ENCODE measurements at places on chromosomes 12 and 14. TPM values are rescaled to one million over a fixed set of nuclear protein-coding genes. Genes with fewer than 3 reads are reported as not detected.
A peak's percentile ranks its signal among the peaks of the same experiment; 100 is the strongest.

- peak; percentile 54 for DNase-seq
These were observed 5.8 kb downstream of the CCNB1IP1 start for GRCh38 chr14:20327005-20327869.

DNA sequence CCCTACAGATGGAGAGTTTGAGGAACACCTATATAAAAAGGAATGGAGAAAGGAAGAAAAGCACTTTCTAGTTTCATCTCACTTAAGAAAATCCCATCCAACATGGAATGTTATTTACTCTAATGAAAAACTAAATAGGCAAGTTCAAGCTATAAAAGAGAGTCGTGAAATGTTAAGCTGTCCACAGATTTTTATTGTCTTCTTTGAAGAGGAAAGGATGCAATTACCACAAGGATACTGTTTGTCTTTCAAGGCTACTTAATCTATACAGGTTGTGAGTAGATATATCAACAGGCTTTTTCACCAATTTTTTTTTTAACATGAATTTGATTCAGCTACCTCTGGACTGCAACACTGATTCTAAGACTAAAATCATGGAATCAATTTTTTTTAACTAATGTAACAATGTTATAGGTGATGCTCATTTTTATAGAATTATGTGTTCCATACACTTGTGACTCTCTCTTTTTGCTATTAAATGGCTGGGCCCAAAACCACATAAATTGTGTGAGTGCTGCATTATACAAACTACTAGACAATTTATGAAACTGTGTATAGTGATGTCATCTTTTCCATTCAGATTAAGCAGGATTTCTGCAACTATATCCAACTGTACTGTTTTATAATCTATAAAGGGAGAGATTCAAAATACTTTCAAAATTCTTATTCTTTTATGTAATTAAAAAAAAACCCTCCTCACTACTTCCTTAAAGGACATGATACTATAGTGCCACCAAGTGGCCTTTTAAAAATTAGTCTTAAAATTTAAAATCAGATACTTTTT lies 26.8 kb upstream of the BMAL2 start:
- peak; percentile 9 for DNase-seq

- no peak for DNase-seq
These were observed 71.8 kb downstream of the DERA start for GRCh38 chr12:15982921-15983320.

- no peak for DNase-seq
These were observed 5.1 kb downstream of the PCK2 start for GRCh38 chr14:24098927-24099813.

DNA sequence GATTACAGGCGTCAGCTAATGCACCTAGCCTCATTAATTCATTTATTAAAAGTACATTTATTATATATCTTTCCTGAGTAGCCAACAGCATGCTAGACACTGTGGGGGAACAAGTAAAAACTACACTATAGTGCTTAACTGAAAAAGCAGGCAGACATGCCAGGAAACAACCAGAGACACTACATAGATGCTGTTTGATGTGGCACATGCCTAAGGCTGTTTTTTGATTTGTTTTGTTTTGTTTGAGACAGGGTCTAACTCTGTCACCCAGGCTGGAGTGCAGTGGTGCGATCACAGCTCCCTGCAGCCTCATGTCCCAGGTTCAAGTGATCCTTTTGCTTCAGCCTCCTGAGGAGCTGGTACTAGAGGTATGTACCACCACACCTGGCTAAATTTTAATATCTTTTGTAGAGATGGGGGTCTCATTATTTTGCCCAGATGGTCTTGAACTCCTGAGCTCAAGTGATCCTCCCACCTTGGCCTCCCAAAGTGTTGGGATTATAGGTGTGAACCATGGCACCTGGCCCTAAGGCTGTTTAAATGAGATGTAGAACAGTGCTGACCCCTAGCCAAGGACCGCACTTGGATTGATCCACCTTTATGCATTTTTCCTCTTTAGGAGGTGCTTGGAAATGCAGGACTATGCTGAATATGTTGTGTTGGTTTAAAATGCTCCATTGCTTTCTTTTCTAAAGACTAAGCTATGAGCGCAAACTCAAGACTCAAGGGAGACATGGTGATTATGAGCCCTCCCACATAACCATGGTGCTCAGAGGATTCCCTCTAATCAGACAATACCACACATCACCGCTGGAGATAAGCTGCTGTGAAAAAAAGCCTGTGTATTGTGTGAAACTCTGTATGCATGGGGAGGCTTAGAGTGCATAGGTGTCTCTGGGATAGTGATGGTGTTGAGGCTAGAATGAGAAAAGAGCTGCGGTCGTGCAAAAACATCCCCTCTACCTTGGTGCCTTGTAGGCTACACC lies 10.5 kb upstream of the C14orf93 start:
- DNase-seq = no peak

- DNase-seq = no peak
These were observed 46.5 kb downstream of the NR1H4 start for GRCh38 chr12:100520048-100520769.

DNA sequence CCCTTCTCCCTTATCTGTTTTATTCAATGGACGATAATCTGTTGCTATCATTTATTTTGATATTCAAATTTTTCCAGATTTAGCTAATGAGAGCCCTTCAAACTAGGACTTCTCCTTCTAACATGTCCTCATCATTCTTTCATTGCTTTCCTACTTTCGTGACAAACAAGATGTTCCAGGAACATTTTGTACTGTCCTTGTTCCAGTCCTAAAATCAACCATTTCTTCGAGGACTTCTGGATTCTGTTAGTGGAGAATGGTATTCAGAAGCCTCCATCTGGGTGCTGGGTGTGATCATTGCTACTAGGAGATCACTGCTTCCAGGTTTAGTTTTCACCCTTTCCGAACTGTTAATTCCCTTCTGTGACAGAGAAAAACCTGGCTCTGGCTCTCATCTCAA lies 29.5 kb upstream of the FBXO34 start:
- DNase-seq = no peak

DNA sequence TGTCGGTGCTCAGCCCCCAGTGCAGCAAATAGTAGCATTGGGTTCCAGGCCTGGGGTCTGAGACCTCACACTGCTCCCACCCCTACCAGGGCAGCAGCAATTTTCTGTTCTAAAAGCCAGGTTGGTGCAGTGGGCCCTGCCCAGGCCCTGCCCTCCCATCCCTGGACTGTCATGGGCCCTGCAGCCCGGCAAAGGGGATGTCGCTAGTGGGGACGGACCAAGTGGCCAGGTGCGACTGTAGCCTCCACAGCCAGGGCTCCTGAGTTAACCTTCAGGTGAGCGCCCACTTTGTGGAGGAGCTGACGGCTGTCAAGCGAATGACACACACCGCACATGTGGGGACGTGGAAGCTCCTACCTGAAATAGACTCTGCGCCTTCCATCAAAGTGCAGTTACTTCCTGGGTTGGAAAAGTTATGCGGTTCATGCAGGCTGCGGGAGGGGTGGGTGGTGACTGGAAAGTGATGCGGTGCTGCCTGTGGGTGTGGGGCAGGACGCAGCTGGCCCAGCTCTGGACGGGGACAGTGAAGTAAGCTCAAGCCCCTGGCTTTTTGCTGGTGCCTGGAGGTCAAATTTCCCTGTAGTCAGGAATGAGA lies 1.5 kb downstream of the INF2 start:
- DNase-seq = no peak

Gene TAS2R7
- polyA plus RNA-seq = not detected

Gene GPRC5D
- polyA plus RNA-seq = not detected

Gene PLBD1
- polyA plus RNA-seq = 23.1 TPM

Gene GPR132
- polyA plus RNA-seq = 0.92 TPM
